Activated T-helper 1 cell treated with anti-CD3 and anti-CD28 coated beads, Interleukin-2, amount 50 U/mL, for 16 hours (primary cell): ENCODE measurements at places on chromosomes 7 and 10.
A peak's percentile ranks its signal among the peaks of the same experiment; 100 is the strongest.

DNA sequence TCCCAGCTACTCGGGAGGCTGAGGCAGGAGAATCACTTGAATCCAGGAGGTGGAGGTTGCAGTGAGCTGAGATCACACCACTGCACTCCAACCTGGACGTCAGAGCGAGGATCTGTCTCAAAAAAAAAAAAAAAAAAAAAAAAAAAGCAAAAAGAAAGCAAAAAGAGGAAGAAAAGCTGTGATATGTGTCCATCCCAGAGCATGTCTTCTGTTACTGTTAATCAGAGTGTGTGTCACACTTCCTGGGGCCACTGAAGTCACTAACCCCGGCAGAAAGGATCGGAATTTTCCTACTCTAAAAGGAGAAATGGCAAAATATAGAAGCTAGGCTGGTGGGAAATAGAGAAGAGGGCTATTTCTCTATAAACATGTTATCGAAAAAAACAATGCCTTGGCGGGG lies 11.9 kb downstream of the PIK3AP1 start:
- DNase-seq, result no peak

GRCh38 chr7:55128693-55129394 lies 110.0 kb downstream of the EGFR start:
- no peak for DNase-seq

DNA sequence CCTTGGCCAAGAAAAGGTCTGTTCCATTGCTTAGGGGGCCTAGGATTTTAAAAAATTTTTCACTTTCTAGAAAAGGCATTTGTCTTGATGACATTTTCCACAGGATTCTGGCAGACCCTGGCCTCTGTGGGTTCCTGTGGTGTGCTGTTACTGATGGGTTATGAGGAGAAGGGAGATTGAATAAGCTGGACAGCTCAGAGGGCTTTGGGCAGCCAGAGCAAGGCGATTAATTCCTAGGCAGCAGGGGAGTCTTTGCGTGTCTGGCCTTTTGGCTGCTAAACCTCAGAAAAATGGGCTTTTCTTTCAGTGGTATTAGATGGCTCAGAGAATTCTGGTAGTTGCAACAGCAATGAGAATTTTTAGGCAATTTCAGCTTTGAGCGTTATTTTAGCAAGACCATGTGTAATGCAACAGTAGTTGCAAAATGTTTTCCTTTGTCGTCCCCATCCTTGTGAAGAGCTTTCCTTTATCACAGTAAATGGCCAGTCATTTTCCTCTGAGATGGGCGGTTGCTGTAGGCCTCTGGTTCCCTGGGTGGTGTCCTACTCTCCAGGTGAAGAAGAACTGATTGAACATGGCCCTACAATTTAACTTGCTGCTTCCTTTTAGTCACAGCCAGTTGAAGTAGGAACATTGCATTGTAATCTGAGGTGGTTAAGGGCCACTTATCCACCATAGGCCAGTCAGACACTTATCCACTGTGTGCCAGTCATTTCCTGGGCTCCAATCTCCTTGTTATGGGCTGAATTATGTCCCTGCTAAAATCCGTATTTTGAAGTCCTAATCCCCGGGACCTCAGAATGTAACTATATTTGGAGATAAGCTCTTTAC lies 43.2 kb downstream of the SH2D4B start:
- DNase-seq, result no peak

DNA sequence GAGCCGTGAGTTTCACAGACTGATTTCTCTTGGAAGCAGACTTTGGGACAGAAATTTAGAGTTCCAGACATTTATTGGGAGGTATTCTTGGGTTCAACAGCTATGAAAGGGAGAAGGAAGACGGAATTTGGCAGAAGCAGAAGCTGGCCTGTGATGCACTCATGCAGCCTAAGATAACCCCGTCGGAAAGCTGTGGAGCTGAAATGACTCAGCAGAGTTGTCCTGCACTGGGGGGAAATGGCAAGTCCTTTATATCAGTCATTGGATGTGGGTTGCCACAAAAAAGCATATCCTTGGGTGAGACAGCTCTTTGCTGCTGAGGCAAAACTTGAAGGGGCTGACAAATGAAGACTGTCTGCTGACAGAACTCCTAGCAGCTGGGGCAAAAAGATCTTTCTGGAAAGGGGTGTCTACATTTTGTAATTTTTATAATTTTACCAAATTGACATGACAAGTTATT lies 11.5 kb upstream of the MICU1 start:
- no peak for DNase-seq

DNA sequence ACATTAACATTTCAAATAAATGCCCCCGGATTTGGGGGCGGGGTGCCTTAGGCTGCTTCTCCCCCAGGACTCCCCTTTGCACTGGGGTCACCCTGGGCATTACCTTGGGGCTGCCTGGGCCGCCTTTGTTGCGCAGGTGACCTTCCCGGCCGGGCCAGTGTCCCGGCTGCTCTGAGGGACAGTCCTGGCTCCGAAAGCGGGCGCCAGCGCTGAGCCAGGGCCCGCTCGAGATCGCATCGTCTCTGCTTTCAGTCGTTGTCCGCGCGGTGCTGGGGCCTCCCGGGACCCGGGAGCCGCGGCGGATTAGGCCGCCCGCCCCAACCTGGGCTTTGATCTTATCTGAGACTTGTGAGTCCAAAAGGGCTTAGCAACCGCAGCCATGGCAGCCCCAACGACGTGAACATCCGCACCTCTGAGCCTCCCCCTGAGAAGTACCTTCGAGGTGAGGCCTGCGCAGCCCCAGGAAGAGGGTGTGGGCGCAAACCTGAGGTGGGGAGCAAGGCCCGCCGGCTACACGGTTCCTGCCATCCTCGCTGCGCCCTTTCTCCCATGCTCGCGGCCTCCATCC lies 14.8 kb upstream of the WAPL start:
- peak; percentile 30 for DNase-seq

DNA sequence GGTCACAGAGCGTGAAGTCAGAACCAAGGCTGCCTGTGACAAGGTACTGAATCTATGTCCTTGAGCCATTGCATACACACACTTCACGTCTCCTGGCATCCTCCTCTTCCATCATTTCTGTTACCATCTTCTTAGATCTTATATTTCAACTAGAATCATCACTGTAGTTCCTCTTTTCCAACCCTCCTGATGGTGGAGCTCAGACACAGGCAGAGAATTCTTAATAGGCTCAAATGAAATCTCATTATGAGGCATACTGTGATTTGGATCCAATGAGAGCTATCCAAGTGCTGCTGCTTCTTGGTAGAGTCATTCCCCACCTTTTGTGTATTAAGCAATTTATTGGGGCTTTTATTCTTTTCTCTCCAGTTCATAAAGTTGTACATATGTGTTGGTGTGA lies 113.2 kb downstream of the CALCR start:
- DNase-seq, result no peak

DNA sequence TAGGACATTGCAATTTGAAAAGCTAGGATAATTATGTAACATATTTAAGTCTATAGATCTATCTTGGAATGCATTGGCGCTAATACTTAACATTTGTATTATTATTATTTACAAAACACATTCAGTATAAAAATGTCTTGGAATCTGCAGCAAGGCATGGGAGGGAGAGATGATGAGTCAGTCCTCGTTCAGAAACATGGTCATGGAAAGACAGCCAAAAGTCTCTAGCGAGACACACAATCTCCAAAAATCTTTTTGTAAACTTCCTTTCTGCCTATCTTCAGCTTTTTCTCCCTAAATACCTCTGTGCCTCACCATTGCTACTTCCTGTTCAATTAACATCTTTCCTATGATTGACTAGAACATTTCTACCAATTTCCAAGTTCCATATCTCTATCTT lies 188.4 kb upstream of the CACNA2D1 start:
- DNase-seq, result no peak

- no peak for DNase-seq
Measured at GRCh38 chr10:33211106-33211878, 123.2 kb downstream of the NRP1 start.

DNA sequence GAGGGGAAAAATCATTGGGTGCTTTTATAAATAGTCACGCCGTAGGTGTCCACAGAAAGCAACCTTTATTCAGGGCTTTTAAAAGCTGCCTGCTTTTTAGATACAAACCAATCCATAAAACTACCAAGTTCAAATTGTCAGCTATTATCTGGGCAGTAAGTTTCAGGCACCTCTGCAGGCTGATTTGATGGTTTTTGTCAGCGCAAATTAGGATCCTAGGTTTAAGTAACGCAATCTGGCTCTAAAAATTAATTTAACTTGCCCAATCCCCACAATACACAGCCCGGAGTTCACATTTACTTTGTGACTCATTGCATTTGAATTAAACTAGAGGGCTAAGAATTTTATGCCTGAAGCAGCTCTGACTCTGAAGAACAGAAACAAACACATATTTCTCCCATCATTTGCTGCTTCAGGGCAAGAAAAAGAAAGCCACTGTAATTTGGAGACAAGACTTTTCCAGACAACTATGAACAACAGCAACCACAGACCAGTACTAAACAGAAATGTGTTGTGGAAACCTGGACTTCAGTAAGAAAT lies 43.3 kb downstream of the NRP1 start:
- no peak for DNase-seq

- DNase-seq, result no peak
Measured at GRCh38 chr7:33798686-33799325, 106.5 kb upstream of the BMPER start.

GRCh38 chr7:24255139-24255538 lies 28.9 kb upstream of the NPY start:
- DNase-seq, result no peak

DNA sequence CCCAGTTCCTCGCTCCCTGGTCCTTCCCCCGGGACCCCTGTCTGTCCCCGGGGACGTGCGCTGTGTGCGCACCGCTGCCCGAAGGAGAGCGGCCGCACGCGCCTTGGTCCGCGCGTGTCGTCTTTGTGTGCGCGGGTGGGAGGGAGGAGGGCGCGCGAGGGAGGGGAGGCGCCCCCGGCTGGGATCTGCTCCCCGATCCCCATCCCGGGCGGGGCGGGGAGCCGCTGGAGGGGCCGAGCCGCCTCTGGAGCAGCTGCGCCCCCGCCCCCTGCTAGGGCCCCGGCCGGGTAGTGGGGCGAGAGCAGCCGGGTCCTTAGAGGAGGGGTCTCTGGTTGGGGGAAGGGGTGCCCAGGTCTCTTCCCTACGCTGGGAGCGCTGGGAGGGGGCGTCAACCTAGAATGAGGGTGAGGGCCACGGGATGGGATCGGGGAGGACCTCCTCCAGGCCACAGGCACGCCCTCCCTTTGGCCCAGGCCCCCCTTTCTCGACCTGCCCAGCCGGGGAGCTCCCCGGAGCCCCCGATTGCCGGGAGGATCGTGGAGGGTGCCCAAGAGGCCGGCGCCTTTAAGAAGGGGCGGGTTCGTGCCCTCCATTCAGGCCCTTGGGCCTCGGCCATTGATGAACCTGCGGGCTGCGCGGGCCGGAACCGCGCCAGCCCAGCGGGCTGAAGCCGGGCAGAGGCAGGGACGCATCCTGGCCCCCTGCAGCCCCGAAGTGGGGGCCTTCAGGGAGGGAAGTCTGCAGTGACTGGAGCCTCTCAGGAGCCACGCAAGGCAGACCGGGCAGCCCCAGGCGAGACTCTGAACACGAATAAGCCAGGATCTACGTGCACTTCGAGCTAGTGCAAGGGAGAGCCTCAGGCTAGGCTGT lies 678 bp downstream of the SH2B2 start:
- no peak for DNase-seq

DNA sequence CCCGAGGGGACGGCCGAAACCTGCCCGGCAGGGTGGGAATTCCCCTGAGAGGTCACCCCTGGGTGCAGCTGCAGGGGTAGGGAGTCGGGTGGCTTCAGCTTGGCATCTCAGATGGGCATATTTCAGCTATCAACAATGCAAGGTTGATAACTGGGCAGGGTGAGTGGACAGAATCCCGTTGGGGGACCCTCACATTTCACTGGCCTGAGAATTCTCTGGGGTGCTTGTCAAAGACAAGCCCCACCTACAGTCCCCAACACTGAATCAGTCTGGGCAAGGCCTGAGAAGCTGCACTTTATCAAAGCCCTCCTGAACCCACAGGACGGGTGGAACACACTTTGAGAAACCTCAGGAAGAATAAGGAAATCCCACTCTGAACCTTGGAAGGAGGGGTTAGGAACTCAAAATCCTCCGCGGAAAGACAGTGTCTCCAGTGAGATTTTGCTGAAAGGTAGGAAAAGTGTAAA lies 3.1 kb downstream of the RGS10 start:
- no peak for DNase-seq

- DNase-seq, result no peak
Measured at GRCh38 chr7:27186668-27187474, 1.8 kb upstream of the HOXA11 start.

- DNase-seq, result no peak
Measured at GRCh38 chr10:12844811-12845483, 156.6 kb downstream of the CCDC3 start.

DNA sequence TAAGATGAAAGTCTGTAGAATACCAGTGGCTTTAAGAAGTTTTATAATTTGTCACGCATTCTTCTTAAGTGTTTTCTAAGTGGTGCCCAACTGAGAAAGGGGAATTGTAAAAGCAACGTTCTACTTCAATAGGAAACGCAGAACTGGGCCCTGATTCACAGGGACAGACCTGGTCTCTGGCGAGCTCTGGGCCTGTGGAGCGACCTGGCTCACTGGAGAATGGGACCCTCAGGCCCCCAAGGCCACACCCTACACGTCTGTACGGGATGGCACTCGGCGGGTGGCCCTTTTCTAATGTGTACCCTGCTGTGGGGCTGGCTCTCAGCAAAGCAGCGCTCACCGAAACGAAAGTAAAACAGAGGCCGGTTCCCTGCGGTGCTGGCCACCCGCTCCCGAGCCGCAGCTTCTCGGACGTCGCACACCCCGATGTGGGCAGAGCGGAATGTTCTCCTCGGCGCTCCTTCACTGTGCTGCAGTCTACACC lies 205.0 kb downstream of the DIP2C start:
- DNase-seq, result no peak

DNA sequence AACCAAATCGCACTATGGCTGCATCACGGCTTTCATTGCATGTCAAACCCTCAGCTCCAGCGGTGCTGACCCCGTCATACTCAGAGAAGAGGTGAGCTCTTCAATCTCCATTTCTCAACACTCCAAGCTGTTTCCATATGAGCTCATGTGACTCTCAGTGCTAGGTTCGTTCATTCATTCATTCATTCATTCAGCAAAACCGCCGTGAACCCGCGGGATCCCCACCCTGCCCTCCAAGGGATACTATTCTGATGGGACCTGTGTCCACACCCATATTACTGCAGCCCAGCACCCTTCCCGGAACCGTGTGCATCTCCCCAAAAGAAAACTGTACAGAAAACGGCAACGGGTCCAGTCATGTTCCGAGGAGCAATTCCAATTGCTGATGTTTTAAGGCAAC lies 184.7 kb downstream of the DIP2C start:
- DNase-seq, result no peak

GRCh38 chr10:16989826-16990293 lies 139.8 kb downstream of the CUBN start:
- DNase-seq, result no peak

- no peak for DNase-seq
Measured at GRCh38 chr10:12466704-12467305, 117.5 kb downstream of the CAMK1D start.

GRCh38 chr10:64463406-64463805 lies 942.2 kb downstream of the REEP3 start:
- no peak for DNase-seq

GRCh38 chr10:130999376-131000202 lies 311.9 kb downstream of the TCERG1L start:
- no peak for DNase-seq
